HT1080 (cell line): ENCODE measurements at places on chromosomes 5 and 9. TPM values are rescaled to one million over a fixed set of nuclear protein-coding genes. Genes with fewer than 3 reads are reported as not detected.

- no peak for DNase-seq
These were observed 416.5 kb upstream of the TLE4 start for GRCh38 chr9:79155308-79155707.

The DEPDC1B gene
- total RNA-seq: 24.9 and 25.4 TPM in 2 replicates

GRCh38 chr5:87382224-87382623 lies 30.5 kb downstream of the CCNH start:
- DNase-seq: no peak

DNA sequence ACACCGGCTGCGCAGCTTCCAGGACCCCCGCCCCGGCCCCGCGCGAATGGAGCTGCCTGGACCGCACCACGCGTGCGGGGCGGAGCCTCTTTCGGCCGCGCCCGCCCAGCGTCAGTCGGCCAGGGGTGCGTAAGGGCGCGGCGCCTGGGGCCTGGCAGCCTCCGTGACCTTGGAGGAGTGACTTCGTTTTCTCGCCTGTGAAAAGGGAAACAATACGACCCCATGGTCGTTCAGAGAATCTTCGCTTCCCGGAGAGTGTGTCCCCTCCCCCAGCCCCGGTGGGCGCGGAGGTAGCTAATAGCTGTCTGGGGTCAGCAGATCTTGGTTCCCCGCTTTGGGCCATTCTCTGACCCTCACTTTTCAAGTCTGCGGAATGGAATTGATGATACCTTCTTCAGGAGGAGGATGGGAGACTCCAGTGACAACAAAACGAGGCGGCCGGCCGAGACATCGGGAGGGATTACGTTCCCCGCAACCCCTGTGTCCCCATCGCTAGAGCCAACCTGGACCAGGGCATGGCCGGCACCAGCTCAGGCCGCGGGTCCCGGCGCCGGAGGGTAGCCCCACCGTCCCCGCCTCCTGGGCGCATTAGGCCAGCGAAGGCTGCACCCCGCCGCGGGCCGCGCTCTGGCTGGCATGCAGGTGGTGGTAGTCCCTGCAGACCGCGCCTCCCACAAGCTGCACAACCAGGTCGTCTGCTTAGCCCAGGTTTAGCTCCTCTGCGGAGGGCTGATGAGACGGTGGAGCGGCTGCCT lies 5.5 kb upstream of the CDHR2 start:
- peak; percentile 56 for DNase-seq

GRCh38 chr9:134412298-134412711 lies 86.0 kb downstream of the RXRA start:
- no peak for DNase-seq

DNA sequence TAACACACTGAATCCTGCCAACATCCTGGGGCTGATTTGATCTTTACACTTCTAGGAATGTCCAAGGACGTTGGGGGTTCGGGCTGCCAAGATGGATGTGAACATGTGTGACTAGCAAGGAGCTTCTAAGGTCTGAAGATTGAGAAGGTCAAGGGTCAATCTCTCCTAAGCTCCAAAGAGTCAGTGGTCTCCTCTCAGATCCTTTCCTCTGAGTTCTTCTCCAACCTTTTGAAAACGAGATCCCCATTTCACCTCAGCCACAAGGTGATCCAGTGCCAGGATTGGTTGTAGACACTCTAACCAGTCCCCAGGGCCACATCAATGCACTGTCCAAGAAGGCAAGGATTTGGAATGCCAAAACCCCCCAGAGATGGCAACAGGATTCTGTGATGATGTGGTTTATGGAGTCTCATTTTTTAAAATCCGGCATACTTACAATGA lies 266.8 kb downstream of the NDUFS4 start:
- no peak for DNase-seq

DNA sequence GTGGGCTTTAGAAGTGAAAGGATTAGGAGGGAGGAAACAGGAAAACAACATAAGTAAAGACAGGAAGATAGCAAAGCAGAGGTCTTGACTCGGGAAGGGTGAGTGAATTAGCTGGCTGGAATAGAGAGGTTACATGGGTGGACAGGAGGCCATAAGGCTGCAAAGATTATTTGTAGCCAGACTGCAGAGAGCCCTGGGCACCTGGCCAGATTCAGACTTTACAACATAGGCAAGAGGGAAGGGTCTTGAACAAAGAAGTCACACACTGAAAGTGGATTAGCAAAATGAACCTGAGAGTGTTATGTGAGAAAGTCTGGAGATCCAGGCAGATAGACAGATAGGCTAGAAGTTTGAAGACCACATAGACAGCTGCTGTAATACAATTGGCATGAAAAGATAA lies 29.7 kb upstream of the CER1 start:
- DNase-seq: no peak

DNA sequence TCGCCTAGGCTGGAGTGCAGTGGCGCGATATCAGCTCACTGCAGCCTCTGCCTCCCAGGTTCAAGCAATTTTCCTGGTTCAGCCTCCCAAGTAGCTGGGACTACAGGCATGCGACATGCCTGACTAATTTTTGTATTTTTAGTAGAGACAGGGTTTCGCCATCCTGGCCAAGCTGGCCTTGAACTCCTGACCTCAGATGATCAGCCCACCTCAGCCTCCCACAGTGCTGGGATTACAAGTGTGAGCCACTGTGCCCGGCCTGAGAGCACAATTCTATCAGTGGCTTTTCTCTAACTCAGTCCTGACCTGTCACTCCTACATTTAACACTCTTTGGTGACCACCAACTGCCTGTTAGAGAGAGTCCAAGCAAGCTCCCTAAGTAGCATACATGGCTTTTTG lies 82.7 kb upstream of the SPOCK1 start:
- no peak for DNase-seq

GRCh38 chr5:97181856-97182545 lies 1.0 kb downstream of the RIOK2 start:
- DNase-seq: no peak

GRCh38 chr5:151459680-151460324 lies 12.4 kb downstream of the SLC36A1 start:
- DNase-seq: no peak

GRCh38 chr5:36950586-36951457 lies 74.3 kb downstream of the NIPBL start:
- peak; percentile 45 for DNase-seq

DNA sequence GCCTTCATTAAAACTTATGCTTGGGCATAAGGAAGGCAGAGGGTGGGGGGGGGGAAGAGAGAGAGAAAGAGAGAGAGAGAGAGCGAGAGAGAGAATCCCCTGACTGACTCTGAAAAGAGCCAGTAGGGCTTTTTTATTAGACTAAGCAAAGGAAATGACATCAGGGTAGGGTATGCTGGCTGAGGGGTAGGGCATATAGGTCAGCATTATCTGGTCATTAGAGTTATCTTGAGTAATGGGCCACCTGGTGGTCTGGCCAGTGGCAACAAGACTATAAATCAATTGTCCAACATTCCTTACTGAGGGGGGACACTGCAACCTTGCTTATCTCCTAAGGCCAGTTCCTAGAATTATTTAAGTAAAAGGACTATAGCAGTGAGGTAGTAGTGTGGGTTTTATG lies 67.2 kb downstream of the TSSK1B start:
- DNase-seq: peak; percentile 8

DNA sequence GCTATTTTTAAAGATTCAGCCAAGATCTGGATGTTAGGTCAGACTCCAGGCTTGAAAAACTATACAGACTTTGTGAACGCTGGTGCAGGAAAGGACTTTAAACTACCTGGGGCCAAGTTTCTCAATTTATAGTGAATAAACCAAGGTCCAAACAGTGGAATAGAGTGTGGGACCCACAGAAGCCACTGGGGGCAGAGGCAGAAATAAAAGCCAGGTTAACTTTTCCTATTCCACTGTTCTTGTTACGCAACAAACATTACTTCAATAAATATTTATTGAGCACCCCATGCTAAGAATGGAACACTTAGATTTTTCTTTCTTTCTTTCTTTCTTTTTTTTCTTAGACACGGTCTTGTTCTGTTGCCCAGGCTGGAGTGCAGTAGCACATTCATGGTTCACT lies 11.0 kb upstream of the HAVCR1 start:
- no peak for DNase-seq

The DTWD2 gene
- total RNA-seq: 5.8 and 8.2 TPM in 2 replicates

The TEX48 gene
- total RNA-seq: 0.96 TPM in 1 of 2 replicates, not detected in the other

DNA sequence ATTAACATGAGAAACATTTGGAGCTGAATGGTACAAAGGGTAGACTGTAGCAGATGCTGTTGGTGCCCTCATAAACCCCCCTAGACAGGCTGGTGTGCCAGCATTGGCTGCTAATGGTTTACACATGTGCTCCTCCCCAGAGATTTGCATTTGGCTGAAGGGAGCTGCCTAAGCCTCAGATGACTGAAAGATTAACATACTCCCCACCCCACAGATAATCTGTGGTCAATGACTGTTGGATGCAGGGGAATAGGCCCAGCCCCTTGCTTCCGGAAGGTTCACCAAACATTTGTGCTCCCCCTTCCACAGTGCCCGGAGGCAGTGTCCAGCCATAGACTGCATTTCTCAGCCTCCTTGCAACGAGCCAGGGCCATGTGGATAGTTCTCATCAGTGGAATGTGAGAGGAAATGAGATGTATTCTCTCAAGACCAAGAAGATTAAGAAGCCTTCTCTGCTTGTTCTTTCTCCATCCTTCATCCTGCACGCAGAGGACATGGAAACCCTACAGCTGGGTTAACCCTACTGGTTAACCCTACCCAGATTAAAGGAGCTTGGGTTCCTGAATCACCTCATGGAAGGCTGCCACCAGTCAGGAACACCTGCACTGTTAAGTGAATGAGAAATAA lies 79.6 kb downstream of the PHAX start:
- peak; percentile 47 for DNase-seq

The TRMO gene
- total RNA-seq: 18.0 and 20.1 TPM in 2 replicates

- no peak for DNase-seq
These were observed 47.9 kb upstream of the SNAPC3 start for GRCh38 chr9:15374825-15375224.

GRCh38 chr9:97046228-97046627 lies 7.3 kb upstream of the CTSV start:
- peak; percentile 48 for DNase-seq

The GMCL2 gene
- not detected in 2 replicates for total RNA-seq

GRCh38 chr5:98173334-98173733 lies 600.1 kb upstream of the RGMB start:
- DNase-seq: peak; percentile 83
